ENCODE measurements at places on chromosomes 3 and 15. TPM values are rescaled to one million over a fixed set of nuclear protein-coding genes. Genes with fewer than 3 reads are reported as not detected.

GRCh38 chr3:11514191-11514821 lies 129.4 kb downstream of the VGLL4 start:
- no peak for DNase-seq

NOX5 gene
- 0.16 TPM for total RNA-seq

GRCh38 chr15:72491768-72492167 lies 17.6 kb downstream of the ARIH1 start:
- DNase-seq, result no peak

TMEM43 gene
- total RNA-seq, result 84.1 TPM

AADAC gene
- total RNA-seq, result 0.69 TPM

GRCh38 chr15:66721501-66721937 lies 19.5 kb downstream of the SMAD6 start:
- no peak for DNase-seq
